Hematopoietic multipotent progenitor cell treated with erythropoietin and hydrocortisone succinate and interleukin-3 and kit ligand, for 4 days (in vitro differentiated cells): ENCODE measurements at places on chromosomes 6 and 20.

GRCh38 chr6:129451187-129451586 is 258.8 kb downstream of the ARHGAP18 start:
- no peak for DNase-seq

DNA sequence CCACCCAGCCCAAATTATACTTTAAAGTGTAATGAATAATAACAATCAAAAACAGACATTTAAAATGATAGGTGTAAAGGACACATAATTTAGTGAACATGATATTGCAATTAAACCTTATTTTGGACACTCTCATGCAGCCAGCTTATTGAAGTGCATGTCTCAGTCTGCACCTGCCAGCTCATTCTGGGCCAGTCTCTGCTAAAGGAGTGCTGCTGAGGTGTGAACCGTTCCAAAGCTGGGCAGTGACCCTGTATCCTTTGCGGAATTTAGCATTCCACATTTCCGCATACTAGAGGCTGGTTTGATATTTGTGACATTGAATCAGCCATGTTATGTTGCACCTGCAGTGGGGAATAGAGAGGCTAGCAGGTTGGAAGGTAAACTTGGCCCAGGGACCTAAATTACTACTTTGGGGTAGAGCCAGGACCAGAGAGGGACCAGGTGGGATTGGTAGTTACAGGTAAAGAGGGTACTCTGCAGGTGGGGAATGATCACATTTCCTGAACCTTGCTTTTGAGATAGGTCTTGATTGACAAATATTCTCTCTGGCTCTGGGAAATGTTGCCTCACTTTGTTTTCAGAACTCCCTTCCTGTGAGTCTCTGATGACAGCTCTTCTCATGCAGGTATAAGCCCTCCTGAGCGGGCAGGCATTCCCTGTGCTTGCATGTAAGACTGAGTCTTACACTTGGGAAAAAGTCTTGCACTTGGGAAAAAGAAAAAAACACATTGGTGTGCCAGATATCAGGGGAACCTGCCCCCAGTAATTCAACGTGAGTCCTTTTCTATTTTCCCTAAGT is 26.2 kb downstream of the TULP4 start:
- DNase-seq, result no peak

DNA sequence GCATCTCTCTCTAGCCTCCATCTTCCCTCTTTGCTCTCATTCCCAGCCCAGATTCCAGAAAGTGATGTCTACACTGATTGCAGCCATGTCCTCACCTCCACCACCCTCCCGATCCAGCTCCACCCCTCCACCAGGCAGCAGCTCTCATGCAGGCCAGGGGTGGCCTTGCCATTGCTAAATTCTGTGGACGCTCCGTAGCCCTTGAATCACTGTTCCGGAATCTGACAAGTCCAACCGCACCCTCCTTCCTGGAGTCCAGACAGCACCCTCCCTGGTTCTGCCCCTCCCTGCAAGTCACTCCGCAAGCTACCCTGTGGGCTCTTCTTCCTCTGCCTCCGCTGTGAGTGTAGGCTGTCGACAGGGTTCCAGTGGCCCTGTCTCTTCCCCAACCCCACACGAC is 26.2 kb downstream of the TNXB start:
- no peak for DNase-seq

DNA sequence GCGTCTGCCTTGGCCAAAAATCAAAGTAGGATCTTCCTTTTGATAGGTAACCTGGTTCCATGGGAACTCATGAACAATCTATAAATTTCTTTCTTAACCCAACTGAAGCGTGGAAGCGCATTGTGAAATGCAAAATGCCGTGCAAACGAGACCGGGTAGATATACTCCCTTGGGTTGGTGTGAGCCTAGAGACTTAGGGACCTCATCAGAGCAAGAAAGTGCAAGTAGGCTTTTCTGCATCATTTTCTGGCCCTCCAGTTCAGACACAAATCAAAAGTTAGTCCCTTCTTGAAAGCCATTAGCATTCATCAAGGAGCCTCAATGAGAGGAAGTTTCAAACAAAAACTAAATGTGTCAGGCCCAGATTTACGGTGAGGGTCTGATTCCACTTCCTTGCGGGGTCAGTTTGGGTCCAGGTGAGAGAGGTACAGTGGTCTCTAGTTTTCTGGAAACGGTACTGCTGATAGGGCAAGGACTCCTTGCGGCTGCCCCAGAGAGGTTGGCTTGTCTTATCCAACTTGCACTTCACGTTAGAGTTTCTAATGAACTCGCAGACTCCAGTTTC is 5.3 kb upstream of the ZNF184 start:
- peak; percentile 48 for DNase-seq

DNA sequence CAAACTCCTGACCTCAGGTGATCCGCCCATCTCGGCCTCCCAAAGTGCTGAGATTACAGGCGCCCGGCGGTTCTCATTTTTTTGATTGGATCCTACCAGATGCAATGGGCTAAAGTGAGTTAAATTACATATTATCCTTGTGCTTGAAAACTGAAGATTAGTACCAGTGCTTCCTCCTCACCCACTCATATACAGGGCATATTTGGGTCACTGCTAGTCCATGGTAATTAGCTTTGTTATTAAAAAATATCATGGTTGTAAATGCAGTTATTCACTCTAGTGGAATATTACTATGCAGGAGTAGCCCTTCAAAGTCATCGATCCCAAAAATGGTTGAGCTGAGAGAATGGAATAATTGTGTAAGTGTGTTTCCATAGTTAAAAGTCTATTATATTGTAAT is 26.5 kb downstream of the ZNF292 start:
- DNase-seq, result no peak

- DNase-seq, result peak; percentile 48
These were observed 26.8 kb upstream of the SLC9A8 start for GRCh38 chr20:49785852-49786175.

DNA sequence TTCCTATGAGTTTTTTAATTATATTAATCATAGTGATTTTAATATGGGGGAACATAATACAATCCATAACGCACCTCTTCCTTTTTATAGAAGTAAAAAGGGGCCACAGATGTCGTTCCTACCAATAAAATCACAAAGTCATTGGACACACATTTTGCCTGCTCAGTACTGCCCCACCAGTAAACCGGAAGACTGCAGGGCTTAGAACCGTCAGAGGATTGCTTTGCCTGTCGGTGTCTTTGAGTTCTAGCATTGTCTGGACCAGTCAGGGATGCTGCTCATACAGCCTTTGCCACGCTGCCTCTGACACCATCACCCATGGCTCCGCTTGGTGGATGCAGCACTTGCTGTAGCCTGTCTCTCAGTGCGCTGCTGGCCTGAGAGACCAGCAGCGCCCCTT is 853.6 kb downstream of the C6orf118 start:
- DNase-seq, result no peak

GRCh38 chr6:6723921-6724538 is 135.5 kb downstream of the LY86 start:
- DNase-seq, result peak; percentile 72

- DNase-seq, result no peak
These were observed 72.8 kb upstream of the ADTRP start for GRCh38 chr6:11851387-11851786.

GRCh38 chr6:158009114-158009891 is 27.6 kb downstream of the SYNJ2 start:
- DNase-seq, result peak; percentile 80

- DNase-seq, result no peak
These were observed 6.8 kb downstream of the SLC22A3 start for GRCh38 chr6:160355001-160355400.

DNA sequence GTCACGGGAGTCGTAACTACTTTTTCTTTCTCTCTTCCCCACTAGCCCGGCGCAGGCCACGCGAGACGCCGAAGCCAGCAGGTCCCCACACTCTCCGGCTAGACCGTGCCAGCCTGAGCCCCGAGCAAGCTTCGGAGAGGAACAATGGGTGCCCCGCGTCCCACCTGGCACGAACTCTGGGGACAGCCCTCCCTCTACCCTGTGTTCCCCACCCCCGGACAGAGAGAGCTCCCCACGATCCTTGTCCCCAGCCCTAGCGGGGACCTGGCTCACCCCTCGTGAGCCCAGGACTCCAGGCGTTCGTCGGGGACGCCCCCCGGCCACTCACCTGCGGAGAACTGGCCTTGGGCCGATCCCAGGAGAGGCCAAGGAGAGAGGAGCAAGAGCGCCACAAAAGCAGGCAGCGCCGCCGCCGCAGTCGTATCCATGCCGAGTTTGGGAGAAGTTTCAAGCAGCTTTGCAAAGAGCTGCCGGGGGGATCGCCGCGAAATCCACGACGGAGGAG is 416 bp downstream of the PTPRK start:
- DNase-seq, result peak; percentile 10

DNA sequence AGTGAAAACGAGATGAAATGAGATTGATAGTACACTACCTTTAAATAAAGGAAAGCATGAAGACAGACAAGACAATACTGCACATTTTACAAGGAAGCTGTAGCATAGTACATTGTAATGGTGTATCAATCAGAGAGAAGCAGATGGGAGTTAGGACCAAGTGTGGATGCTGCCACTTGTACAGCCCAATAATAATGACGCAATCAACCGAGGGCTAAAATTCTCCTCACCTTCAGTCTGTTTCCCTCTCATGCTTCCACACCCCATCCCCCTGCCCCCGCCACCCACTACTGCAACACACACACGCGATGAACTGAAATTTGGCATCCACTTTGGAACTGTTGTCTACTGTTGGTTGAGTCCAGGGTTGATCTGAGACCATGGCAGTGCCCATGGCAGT is 12.4 kb upstream of the HDGFL1 start:
- no peak for DNase-seq

GRCh38 chr6:22765015-22765414 is 195.6 kb downstream of the HDGFL1 start:
- DNase-seq, result no peak

DNA sequence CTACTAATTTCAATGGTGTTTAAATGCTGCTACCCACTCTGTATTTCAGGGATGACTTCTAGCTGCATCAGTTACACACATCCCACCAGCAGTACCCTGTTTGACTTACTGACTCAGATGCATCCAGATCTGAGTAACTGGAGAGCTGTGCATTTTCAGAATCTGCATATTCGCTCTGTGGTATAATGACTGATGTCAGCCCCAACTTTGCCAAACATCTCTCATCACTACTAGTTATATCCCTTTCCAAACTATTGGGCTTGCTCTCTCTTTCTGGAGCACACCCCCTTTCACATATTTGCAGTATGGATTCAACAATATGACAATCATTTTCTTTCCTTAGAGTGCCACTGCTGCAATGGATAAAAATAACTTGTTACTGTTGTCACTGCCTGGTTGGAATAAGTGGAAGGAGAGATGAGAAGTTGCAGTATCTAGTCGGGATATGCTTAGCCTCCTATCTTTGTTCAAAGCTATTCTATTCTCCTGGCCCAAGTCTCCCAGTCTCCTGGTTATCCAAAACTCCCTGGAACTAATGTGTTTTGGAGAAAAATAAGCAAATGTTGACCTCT is 3.3 kb upstream of the RSPO3 start:
- no peak for DNase-seq

GRCh38 chr6:116371120-116371917 is 572 bp downstream of the DSE start:
- DNase-seq, result peak; percentile 59

DNA sequence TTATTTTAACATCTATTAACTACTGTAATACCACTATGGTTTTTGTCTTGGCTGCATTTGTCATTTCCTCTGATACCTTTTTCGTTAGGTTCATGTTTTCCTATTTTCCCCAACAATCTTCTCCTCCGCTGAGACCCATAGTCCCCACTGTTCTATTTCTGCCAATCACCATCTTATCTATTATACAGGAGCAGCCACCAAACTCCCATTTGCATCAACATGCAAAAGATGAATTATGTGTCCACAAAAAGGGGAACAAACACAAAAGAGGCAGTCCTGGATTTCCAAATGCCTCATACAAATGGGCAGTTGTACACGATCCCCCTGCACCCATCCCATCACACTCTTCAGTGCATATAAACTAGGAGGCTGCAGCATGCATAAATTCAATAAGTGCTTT is 121.7 kb upstream of the MYLIP start:
- DNase-seq, result peak; percentile 54

DNA sequence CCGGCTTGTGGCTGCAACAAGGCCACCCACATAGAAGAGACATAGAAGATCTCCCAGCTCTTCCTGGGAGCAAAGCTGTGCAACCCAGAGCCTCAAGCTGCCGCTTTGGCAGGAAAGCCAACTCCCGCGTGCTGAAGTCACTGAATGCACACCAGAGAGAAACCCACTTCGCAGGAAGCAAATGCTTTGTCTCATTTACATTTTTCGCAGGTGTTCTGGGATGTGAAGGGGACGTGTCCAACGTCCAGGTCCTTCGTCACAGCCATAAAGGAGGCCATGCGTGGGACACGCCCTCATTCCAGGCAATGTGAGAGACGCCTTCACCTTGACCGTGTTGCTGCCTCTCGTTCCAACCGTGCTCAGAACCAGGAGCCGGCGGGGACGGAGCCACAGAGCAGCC is 24.4 kb downstream of the KCNQ2 start:
- DNase-seq, result no peak

GRCh38 chr6:149939909-149940671 is 1.7 kb upstream of the ULBP2 start:
- DNase-seq, result no peak

DNA sequence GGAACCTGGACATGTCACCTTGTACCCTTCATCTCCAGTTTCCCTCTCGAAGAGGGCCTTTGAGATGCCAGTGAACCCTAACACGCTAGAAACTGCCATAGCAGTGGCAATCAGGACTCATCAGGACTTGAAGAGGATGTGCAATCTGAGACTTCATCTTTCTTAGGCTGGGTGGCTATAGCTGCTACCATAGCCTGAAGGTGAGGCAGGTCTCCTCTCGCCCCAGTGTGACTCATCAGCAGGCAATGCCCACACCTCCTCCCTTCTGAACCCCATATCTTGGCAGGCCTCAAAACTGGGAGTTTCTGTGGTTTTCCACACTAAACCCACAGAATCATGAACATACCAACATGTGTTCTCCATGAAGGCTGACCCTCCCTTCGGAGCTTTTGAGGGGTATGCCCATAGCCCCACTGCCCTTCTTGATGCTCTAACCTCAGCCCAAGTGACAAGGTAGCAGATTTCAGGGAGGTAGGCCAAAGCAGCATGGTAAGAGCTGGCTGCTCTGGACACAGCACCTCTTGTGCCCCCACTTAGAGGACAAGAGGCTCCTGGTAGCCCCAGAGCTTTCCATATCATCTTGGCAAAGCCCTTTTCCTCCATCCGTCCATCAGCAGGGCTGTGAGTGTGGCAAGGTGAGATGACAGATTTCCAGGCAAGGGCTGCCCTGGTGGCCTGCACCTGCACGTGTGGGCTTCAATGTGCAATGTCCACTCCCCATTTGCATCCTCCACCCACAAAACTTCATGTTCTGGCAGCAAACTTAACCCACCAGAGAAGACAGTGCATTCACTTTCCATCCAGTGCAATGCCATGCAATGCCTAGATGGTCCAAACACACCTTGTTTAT is 2.6 kb downstream of the BLCAP start:
- DNase-seq, result peak; percentile 69

GRCh38 chr20:25014816-25015215 is 22.3 kb upstream of the APMAP start:
- no peak for DNase-seq

DNA sequence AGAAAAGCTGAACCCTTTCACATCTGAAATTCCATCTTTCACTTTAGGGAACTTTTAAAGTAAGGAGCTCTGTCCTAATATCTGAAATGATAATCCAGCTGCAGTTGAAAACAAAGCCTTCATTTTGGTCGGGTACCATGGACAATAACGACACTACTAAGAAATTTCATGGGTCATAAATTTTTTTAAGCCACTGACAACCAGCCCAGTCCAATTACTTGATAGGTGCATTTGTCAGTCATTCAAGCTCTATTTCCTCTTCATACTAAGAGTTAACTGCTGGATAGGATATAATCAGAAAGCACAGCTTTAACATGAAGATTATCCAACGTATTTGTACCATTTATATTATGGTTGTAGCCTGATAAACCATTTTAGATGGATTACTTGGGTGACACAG is 52.5 kb downstream of the MMUT start:
- no peak for DNase-seq
